ENCODE measurements at places on chromosomes 2 and 18.

GRCh38 chr2:53544871-53545558 lies 222.6 kb upstream of the CHAC2 start:
- DNase-seq: no peak

GRCh38 chr2:134773335-134773734 lies 54.5 kb upstream of the TMEM163 start:
- DNase-seq: no peak

GRCh38 chr2:83071914-83072313 lies 1387.2 kb downstream of the SUCLG1 start:
- no peak for DNase-seq

DNA sequence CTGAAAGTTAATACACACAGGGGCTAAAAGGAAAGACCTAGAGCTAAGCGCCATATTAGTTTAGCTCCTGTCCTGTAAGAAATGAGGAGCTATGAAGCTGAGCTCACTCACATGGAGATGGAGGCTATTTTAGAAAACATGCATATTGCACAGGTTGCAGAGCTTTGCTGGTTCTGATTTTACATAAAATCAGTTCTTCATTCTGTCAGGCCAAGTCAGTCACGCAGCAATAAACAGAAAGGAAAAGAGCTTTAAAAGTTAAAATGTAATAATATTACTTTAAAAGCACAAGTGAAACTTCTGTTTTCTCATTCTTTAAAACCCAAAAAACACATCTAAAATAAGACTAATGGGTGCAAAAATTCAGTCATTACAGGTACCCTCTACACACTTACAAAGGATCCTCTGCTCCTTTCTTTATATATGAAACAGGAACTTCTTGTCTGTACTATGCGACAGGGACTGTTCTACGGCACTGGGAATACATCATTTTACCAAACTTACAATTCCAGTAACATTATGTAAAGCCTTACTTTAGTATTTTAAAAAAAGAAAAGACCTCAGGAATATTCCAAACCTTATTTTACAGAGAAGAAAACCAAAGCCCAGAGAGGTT lies 113.8 kb downstream of the THADA start:
- DNase-seq: no peak

DNA sequence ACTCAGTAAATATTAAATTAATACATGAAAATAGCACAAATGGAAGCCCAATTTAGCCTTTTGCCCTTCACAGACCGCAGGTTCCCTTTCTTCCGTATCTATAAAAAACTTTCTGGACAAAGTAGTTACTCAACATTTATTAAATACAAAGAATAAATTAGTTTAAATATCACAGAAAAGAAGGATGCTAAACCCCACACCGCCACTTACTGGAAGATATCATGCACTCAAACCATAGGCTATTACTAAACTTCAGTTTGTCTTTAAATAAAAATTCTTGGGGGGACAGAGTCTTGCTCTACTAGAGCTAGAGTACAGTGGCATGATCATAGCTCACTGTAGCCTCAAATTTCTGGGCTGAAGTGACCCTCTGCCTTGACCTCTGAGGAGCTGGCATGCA lies 120.7 kb upstream of the FHL2 start:
- no peak for DNase-seq

- peak; percentile 79 for DNase-seq
Observed at GRCh38 chr18:77119851-77120491, 12.6 kb downstream of the MBP start.

- no peak for DNase-seq
Observed at GRCh38 chr2:22683914-22684313, 701.1 kb upstream of the KLHL29 start.

DNA sequence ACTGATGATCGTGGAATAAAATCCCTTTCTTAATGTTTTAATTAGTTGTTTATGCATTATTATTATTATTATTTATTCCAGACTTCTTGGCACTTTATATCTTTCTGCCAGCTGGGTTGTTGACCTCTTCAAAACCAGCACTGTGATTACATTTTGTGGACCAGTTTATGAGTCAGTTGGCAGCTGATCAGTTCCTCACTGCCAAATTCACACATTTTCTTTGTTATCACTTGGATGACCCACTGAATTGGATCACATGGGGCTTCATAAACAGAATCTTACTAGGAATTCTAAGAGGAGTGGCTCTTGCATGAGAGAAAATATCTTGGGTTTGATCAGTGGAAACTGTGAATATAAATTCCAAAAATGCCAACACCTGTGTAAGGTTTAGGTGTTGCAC lies 321.8 kb upstream of the SPRED2 start:
- no peak for DNase-seq

DNA sequence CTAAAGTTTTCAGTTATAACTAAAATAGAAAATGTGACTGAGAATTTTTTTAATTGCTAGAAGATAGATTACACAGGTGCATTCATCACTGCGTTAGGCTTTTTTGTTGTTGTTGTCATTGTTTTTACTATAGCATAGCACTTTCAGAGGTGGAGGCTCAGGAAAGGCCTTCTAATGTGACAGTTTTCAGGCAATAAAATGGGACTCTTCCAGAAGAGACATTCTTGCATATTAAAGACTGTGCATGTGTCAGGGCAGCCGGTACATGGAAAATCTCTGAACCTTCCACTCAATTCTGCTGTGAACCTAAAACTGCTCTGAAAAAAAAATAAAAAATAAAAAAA lies 175.2 kb downstream of the METTL4 start:
- no peak for DNase-seq

GRCh38 chr2:222609381-222609780 lies 46.5 kb downstream of the FARSB start:
- DNase-seq: no peak

GRCh38 chr2:174490051-174490450 lies 3.2 kb upstream of the GPR155 start:
- DNase-seq: no peak

GRCh38 chr2:41966431-41966893 lies 81.4 kb upstream of the PKDCC start:
- DNase-seq: peak; percentile 94

GRCh38 chr2:200762127-200762526 lies 49.6 kb upstream of the BZW1 start:
- no peak for DNase-seq

DNA sequence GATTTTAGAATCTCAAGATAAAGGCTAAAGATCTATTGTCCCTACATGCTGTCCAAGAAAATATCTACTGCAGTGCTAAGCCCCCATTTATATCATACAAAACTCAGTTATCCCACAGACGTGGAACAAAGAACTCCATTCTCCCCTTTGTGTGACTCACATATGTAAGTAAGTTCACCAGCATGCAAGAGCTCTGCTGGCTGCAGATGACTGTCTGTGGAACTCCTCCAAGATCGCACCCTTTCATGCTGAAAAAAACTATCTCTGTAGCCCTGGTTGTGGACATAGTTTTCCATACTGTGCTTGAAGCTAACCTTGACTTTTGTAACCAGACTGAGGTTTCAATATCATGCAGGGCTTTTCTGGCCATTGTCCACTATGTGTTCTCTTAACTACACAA lies 207.1 kb downstream of the ZNF521 start:
- no peak for DNase-seq

GRCh38 chr2:81136296-81136695 lies 831.7 kb upstream of the LRRTM1 start:
- no peak for DNase-seq

DNA sequence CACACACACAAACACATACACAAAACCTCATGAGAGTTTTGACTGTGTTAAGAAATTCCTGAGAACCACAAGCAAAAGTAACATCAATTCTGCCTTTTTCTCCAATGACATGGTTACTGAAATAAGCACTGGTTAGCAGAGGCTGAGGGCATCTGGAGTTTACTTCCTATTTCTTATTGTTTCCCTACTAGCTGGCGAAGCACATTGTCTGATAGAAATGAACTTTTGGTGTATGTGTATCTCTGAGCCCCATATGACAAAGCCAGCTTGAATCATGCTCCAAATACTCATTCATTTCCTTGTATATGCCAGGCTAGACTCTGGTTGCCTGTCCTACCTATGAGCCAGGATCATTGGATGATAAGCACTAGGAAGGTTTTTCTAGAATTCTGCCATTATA lies 203.1 kb downstream of the NCKAP5 start:
- no peak for DNase-seq

DNA sequence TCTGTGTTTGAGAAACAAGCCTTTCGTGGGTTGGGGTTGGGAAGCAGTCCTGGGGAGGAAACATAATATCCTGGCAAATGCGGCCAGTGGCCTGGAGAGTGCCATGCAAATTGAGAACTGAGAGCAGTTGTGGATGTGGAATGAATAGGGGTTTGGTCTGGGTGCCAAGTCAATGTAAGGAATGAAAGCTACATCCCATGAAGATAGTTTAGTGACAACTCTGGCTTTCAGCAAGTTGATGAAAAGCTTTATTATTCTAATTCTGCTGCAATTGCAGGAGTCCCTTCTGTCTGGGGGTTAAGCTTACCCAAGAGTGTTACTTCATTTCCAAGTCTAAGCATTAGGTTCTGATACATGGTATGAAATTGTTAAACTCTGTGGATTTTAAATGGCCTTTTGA lies 771.6 kb downstream of the DPP10 start:
- no peak for DNase-seq

GRCh38 chr2:41926614-41927580 lies 120.9 kb upstream of the PKDCC start:
- DNase-seq: no peak

DNA sequence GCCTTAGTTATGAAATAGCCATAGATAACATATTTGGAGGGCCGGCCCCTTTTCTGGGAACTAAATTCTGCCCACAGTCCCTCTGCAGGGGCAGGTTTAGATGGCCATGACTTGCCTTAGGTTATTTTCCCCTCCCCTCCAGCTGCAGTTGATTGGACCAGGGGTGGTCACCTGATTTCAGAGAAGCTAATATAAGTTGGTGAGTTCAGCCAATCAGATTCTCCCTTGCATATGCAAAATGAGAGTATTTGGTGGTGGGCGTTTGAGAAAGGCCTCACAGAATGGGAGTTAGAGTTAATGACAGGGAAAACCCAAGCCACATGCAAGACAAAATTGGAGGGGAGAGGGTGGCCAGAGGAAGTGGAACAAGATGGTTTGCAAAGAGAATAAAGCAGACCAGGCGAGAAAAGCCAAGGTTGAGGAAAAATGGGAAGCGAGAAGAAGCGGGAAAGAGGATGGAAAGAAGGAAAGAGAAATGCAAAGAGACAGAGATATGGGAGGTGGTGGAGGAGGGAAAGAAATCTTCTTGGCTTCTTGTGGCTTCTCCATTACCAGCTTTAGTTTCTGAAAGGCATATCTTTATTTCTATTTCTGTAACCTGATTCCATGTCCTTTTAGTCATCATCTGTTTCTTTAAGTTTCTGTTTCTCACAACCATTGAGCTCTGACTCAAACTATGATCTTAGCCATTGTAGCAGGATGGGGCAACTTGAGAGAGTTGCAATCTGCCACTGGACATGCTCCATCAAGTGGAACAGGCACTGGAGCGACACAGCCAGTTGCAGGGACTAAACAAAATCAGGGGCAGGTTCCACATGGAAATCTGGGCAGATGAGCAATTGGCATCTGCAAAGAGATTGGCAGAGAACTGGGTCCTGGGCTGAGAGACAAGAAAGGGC lies 108.1 kb upstream of the SIX3 start:
- DNase-seq: no peak

DNA sequence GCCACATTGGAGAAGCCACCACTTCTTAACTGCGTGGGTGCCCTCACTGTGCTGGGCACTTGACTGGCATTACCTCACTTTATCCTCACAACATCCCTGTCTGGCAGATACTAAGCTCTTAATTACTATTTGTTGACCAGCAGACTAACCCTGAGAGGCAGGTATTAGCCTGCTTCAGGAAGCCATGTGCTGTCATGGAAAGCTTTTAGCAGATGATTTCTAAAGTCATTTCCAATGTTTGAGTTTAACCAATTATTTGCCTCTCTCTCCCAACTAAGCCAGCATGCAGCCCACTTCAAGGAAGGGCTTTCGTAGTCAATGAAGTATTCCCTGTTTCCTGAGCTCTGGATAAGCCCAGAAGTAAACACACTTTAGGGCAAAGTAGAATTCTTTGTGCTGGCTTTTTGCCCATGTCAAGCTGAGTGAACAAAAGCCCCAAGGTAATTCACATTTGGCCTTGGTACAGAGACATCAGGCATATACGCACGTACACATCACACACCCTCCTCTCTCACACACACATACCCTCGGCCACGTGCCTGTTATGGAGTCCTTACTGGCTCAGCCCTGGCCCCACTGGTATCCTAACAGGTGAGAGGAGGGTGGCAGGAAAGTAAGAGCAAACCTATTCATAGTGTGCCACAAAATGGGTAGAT lies 108.6 kb downstream of the C1D start:
- no peak for DNase-seq

- DNase-seq: no peak
Observed at GRCh38 chr2:105926960-105927678, 182.4 kb downstream of the NCK2 start.

- DNase-seq: no peak
Observed at GRCh38 chr2:106701203-106702022, 184.6 kb downstream of the ST6GAL2 start.

DNA sequence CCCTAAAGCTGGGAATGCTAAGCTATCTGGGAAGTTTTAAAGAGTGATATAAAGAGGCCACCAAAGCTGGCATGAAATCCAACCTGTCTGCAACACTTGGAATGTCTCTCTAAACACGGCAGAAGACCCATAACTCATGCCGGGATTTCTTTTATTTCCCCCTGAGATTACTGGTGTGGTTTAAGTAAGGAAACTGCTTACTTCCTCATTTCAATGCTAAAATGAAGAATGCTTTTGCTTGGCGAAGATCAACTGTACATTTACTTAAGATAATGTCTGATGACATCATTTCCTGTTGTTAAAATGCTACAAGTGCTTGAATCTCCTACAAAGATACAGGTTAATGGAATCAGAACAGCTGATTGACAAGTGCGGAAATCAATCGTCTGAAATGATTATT lies 353.8 kb upstream of the SALL3 start:
- DNase-seq: no peak

DNA sequence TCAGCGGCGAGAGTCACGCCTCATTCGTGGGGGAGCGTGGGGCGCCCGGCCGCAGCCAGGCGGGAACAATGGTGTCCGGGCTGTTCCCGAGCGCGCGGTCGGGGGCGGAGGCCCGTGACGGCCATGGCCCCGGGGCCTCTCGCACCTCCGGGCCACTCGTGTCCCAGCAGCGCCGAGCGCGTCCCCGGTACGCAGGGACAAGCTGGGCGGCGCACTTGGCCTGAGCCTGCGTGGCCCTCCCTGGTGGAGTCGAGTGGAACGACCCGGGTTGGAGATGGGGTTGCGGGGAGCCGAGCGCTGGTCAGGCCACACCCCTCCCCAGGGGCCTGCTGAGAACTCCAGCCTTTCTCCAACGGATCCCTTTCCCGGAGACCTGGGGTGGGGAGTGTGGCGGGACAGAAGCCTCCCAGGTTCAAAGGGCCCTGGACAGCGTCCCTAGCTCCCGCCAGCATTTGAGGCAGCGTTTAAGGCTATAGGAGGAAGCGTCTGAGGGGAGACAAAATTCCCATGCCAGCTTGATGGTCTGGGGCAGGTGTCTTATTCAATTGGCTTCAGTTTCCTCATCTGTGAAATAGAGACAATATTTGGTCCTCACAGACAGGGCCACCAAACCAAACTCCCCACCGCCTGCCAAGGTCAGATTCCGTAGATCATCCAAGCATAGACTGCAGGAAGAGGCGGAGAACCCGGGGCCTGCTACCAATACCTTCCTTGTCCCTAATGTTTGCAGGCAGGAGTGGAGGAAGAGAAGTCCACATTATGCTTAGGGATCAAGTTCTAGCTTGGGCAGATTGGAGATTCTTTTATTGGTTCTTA lies 553 bp downstream of the CNDP2 start:
- DNase-seq: no peak

GRCh38 chr2:236761358-236761757 lies 191.7 kb downstream of the ACKR3 start:
- DNase-seq: no peak
